Hepatic stellate cell (primary cell): ENCODE measurements at places on chromosomes 4 and X.
A peak's percentile ranks its signal among the peaks of the same experiment; 100 is the strongest.

GRCh38 chr4:138056541-138056940 is 185.6 kb downstream of the SLC7A11 start:
- no peak for DNase-seq

DNA sequence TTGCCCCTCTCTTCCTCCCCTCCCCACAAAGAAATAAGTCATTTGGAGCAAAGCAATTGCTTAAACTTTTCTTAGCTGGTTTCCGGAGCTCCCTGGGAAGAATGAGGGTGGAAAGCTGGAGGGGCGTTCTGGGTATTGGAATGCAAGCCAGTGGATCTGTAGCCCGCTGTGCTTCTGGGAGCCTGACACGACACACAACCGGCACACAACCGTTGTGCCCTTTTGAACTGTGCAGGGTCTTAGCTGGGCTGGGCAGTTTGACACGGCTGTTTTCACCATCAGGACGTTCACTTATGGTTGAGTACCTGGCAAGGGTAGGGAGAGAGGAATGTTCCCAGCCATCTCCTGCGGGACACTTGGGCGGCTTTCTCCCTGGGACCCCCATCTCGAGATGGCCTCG is 38.3 kb downstream of the SHROOM2 start:
- no peak for DNase-seq

- no peak for DNase-seq
Observed at GRCh38 chrX:13283512-13283911, 36.3 kb downstream of the ATXN3L start.

GRCh38 chr4:177451108-177451500 is 8.9 kb upstream of the AGA start:
- DNase-seq = no peak

DNA sequence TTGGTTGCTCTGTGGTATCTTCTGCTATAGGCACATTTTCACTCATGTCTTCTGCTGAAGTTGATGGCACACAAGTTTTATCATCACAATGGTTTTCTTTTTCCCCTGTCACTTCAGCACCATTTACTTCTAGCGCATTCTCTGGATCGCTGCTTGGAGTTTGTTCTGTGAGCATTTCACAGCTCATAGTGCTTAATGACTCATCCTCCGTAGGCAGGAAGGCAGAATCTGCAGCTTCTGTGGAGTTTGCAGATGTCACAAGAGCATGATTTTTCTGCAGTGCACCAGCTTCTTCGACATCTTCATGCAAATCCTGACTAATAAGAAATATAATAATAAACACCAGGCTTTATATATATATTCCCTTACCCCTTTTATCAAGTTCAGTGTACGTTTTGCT is 83.6 kb downstream of the CHM start:
- DNase-seq = peak; percentile 31

DNA sequence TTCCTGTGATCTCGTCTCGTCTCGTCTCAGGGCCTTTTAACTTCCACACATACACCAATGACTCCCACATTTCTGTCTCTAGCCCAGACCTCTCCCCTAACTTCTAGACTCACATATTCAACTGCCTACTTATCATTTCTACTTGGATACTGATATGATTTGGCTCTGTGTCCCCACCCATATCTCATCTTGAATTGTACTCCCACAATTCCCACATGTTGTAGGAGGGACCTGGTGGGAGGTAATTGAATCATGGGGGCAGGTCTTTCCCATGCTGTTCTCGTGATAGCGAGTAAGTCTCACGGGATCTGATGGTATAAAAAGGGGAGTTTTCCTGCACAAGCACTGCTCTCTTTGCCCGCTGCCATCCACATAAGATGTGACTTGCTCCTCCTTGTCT is 8.9 kb downstream of the PHKA2 start:
- DNase-seq = no peak

DNA sequence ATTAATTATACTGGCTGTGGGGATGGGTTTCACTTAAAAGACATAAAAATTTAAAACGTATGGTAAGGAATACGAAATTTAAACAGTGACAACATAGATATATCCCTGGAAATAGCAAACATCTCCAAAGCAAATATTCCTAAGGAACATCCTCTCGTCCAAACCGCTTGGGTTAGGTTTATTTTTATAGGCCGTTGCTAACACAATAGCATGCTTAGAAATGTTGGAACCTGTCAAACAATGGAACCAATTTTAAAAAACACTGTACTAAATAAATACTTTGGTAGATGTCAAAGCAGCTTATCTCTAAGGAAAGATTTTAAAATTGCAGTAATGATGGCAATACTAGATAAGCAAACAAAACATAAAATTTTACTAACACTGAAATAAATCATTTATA is 45.4 kb downstream of the SEC24D start:
- DNase-seq = no peak
